CD4-positive, alpha-beta T cell treated with Interleukin-10 for 1 hour (primary cell): ENCODE measurements at places on chromosomes 12 and 14.

DNA sequence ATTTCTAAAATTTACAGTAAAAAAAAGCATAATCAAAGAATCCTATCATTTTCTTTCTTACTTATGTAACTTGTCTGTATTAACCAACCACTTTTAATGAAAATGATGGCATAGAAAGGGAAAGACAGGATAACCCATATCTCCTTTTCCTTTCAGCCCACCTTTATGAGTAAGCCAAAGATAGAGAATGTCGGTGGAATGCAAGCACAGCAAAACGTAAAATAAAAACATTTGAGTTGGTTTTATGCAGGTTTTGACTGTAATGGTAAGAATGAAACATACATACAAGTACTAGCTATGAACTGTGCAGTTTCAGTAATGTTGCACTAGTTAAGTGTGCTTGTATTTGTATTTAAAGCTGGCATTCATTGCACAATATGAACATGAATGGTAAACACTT, 360.3 kb downstream of the FOXG1 start:
- DNase-seq = no peak

DNA sequence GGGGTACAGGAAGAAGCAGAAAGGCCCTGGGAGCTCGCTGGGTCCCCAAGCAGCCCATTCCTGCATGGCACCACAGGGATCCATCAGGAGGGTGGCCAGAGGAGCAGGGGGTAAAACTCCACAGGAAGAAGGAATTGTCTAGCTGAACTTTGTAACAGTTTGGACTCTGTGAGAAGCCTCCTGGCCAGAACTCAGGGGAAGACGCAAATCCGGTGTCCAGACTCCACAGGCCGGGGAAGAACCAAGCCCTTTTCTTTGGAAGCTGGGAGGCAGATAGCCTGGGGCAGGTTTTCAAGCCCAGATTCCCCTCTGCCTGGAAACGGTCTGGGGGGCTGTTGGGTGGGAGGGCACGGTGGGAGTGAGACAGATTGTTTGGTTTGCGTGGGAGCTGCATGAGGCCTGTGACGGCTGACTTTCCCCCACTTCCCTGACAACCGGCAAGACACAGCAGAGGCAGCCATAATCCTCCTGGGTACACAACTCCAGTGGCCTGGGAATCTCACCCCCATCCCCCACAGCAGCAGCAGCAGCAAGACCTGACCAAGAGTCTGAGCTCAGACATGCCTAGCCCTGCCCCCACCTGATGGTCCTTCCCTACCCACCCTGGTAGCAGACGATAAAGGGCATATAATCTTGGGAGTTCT, 16.7 kb downstream of the GPHB5 start:
- no peak for DNase-seq

DNA sequence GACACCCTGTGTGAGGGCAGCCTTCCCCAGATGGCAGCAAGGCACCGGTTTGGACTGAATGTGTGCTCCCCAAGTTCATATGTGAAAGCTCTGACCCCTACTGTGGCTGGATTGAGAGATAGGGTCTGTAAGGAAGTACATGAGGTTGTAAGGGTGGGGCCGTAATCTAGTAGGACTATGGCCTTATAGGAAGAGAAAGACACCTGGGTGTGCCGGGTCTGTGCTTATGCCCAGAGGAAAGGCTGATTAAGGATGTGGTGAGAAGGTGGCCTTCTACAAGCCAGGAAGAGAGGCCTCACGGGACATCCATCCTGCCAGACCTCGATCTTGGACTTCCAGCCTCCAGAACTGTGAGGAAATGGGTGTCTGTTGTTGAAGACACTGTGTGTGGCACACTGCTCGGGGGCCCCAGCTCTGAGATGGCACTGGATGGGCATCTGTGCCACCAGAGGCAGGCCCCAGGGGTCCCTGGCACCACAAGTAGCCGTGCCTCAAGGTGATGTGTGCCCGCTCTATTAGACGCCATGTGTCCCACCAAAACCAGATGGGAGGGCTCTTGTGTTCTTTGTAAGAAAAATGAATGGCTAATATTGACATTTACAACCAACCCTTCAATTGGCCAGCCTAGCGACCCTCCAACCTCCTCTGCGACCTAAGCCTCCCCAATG, 22.0 kb downstream of the FGF6 start:
- no peak for DNase-seq

- DNase-seq = no peak
These were observed 14.6 kb downstream of the GTF2A1 start for GRCh38 chr14:81206115-81206514.

- no peak for DNase-seq
These were observed 115.0 kb upstream of the RPH3A start for GRCh38 chr12:112676507-112676906.

GRCh38 chr14:79369359-79370332, 841.7 kb downstream of the DIO2 start:
- no peak for DNase-seq

- DNase-seq = no peak
These were observed 1276.4 kb downstream of the SLC16A7 start for GRCh38 chr12:60872219-60872618.
